ENCODE measurements at places on chromosomes 11 and 22.

- DNase-seq, result no peak
Observed at GRCh38 chr11:88327061-88327460, 10.5 kb downstream of the CTSC start.

DNA sequence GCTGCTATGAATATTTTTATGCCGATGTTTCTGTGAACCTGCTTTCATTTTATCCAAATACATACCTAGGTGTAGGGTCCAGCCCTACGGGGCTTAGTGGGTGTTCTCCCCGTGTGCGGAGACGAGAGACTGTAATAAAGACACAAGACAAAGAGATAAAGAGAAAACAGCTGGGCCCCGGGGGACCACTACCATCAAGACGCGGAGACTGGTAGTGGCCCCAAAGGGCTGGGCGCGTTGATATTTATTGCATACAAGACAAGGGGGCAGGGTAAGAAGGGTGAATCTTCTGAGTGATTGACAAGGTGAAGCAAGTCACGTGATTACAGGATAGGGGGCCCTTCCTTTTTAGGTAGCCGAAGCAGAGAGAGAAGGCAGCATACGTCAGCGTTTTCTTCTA is 920.1 kb downstream of the BRD1 start:
- no peak for DNase-seq

DNA sequence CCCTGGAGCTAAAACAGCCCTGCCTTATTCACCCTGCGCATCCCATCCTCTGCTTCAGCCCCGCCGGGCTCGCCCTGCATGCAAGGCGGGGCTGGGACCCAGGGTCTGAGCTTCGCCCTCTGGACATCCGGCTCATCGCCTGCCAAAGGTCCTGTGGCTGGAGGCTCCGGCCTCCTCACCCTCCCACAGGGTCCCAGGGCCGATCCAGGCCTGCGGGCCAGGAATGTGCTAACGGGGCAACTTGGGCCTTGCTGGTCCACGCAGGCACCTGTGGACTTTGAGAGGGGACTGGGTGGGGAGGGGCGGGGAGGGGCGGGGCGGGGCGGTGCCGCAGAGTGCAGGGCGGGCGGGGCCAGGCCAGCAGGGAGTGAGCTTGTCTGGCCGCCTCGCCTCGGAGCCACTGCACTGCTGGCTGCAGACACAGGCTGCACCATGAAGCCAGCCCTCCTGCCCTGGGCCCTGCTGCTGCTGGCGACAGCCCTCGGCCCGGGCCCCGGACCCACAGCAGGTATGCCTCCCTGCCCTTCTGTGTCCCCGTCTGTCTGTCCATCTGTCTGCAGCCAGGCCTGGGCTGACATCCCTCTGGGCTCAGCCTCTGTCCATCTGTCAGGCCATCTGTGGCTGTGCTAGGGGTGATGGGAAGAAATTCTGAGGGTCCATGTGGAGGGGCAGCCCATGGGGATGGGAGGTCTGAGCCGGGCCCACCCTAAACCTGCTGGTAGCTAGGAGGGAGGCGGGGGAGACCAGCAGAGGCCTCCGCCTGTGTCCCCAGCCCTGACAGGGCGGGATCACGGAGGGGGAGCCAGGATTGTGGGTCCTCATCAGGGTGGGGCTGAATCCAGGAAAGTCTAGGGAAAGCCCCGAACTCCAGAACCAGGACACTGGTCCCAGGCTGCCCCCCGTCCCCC is at the start of gene SUSD2:
TSS of gene SUSD2 (plus strand) at position 400 of the 908 bp plus-strand sequence. CDS start at position 433, 33 bp downstream.
- DNase-seq, result no peak

- DNase-seq, result no peak
Observed at GRCh38 chr22:33923033-33923432, 2.8 kb upstream of the LARGE1 start.

DNA sequence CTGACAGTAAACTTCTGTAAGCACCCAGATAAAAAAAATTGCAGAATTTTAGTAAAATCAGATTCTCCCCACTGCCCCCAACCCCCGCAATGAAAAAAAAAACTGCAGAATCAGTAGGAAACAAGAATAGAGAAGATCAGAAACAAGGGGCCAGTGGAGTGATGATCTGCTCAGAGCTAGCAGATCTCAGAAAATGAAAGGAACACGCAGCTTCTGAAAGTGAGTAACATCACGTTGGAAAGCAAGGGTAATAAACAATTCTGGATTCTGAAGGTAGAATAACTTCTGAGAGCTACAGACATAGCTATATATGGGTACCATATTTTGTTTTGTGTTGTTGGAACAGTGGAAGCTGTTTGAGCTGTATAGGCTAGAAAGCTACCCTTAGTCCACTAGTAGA is 23.2 kb downstream of the ACAT1 start:
- DNase-seq, result no peak

GRCh38 chr11:1150769-1151365 is 6.9 kb upstream of the MUC5AC start:
- no peak for DNase-seq

GRCh38 chr11:64385945-64386704 is 27.2 kb downstream of the RPS6KA4 start:
- DNase-seq, result no peak

DNA sequence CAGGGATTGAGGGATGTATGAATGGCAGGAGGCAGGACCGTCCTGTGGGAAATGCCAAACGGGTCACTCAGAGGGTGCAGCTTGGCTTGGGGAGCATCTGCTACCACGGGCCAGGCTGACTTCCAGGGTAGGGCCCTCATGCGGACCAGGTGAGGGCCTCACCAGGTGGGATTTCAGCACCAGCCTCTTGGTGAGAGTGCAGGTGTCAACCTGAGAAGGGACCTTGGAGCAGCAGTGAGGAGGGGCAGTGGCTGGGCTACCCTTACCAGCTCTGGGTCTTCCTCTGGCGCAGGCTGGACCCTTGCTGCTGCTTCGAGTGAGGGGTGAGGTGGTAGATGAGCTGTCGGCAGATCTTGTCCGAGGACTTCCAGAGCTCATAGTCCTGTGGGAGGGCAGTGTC is 4.9 kb downstream of the LRRC75B start:
- DNase-seq, result no peak

DNA sequence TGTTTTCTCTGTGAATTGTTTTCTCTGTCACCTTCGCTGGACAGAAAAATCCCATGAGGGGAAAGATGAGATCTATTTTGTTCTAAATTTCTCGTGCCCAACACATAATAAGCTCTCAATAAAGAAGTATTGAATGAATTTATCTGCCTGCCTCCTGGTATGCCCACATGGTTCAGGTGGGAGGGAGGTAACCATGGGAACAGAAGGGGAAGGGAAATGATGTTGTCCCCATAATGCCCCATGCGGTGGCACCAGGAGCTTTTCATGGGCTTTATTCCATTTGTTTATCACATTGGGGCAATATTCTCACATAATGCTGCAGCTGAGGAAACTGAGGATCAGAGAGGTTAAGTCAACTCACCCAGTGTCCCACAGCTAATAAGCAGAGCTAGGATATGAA is 8.7 kb downstream of the USH1C start:
- no peak for DNase-seq

DNA sequence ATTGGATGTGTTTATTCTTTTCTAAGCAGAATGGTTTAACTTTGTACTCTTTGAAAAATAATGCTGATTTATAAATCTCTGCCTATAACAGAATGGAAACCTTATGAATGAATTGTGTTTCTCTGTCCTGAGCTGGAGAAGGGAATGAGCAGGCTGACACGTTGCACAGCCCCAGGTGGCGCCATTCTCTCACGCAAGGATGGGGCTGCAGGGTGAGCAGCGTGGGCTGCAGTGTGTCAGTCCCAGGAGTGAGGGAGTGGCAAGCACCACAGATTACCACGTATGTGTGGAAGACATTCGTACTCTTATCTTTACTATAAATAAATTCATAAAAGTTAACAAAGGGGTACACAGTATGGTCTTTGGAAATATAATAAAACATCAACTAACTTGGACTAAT is 33.4 kb downstream of the FDX1 start:
- DNase-seq, result no peak

DNA sequence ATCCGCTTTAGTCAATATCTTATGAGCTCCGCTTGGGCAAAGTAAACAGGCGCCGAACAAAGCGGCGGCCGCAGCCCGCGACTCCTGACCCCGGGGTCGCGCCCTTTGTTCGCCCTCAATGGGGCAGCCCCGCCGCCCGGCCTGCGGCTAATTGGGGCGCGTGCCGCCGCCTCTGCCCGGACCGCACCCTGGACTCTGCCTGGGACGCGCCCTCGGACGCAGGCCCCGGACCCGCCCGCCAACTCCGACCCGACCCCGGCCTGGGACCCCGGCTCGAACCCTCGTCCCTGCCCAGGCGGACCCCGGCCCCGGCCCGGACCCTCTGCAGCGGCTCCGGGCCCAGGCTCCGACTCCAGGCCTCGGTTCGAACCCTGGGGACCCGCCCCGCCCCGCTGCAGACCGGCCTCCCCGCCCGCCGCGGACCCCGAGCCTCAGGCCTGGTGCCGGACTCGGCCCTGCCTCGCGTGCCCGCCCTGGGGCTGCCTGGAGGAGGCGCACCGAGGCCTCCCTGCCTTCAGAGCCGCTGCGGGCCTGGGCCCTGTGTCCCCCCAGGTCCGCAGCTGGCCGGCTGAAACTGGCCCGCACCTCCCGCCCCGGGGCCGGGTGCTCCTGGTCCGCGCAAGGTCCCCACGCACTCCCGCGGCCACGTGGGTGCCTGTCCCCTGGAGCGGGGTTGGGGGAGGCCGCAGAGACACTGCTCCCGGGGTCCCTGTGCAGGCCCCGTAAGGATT is 84.7 kb upstream of the WNT7B start:
- DNase-seq, result no peak

DNA sequence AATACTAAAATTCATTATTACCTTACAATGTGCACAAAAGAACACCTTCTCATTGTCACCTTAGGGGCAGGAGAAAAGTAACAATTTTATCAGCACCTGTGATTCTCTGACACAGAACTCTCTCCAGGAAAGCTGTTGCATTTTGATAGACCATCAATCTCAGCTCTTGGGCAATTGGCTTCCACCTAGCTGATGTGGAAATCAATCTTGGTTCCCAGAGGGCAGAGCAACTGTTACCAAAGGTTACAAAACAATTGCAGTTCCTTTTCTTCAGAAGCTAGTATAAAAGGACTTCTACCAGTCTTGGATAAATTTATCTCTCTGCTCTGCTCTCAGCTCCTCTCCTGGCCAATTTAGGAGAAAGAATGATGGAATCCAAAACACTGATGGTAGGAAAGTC is 157.8 kb upstream of the DDI1 start:
- no peak for DNase-seq

GRCh38 chr11:134429106-134429505 is 17.1 kb upstream of the B3GAT1 start:
- DNase-seq, result no peak

DNA sequence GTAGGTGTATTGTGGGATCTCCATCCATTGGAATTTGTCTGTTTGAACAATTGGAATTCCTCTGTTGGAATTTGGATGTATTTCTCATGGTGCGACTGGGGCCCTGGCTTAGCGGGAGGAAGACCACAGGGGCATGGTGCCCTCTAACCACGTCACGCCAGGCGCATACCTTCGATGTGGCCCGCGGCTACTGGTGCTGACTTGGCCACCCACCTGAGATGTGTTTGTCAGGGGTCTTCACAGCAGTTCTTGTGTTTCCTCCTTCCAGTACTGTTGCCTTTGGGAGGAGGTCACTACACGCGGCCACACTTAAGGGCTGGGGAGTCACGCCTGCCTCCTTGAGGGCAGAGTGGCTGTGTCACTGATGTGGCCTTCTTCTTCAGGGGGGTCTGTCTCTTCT is 36.6 kb upstream of the GRAMD4 start:
- DNase-seq, result no peak

- no peak for DNase-seq
Observed at GRCh38 chr11:113493206-113493605, 18.0 kb upstream of the DRD2 start.

- no peak for DNase-seq
Observed at GRCh38 chr11:57896361-57897145, 127.1 kb upstream of the OR9Q1 start.

DNA sequence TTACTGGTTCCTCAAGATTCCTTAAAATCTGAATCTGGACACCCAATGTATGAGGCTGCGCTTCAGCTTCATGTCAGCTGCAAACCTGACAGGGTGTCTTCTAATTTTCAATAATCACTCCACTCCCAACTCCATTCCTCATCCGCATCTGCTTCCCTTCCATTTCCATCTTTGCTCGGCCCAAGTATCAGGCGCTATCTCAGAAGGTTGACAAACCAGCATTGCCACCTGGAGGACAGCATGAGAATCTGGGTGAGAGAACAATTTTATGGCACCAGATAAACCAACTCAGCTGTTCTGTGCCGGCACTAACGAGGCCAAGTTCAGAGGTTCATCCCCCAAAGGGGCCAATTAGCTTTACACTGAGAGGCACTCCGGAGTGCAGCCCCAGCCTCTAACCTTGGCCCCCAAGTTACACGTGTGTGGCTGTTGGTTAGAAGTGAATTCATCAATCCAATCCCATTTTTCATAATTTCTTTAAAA is 79.1 kb upstream of the LMO2 start:
- DNase-seq, result peak; percentile 16
